Stimulated activated CD8-positive, alpha-beta memory T cell treated with anti-CD3 and anti-CD28 coated beads, Interleukin-15, amount 100 ng/mL, for 1 hour (primary cell): ENCODE measurements at places on chromosomes 1 and 21.

- DNase-seq = no peak
Observed at GRCh38 chr1:16116625-16117024, 39.2 kb downstream of the EPHA2 start.

- no peak for DNase-seq
Observed at GRCh38 chr1:198701250-198701649, 62.4 kb downstream of the PTPRC start.

DNA sequence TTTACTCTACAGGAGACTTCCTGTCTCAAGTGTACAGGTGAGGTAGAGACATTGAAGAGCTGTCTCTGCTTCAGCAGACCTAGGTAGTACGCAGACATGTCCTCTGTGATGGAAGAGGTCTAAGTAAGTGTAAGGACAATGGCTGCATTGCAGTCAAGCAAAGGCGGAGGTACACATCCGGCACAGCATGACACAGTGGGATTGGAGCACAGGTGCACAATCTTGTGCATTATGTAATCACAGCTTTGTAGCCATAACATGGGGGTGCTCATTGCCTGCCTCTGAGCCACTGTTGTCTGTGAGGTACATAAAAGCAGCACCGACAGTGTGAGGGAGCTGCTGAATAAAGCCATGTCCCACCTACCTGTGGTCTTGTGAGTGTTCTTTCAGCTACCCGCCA, 66.4 kb upstream of the CCDC190 start:
- DNase-seq = no peak

GRCh38 chr1:47180603-47181094, 9.2 kb downstream of the PDZK1IP1 start:
- no peak for DNase-seq

DNA sequence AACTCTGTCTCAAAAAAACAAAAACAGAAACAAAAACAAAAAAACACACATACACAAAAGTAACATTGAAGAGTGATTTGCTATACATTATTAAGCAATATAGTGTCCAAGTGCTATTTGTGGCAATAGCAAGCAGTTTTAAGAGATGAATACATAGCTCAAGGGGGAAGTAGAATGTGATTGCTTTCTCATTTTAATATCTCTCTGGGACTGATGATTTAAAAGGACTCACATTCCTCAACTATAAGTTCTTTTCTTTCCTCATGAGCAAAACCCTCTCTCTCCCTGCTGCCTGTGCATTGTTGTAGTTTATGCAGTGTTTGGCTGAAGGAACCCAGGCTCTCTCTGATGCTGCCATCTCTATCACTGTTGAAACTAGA, 47.0 kb upstream of the CSF1 start:
- DNase-seq = no peak

DNA sequence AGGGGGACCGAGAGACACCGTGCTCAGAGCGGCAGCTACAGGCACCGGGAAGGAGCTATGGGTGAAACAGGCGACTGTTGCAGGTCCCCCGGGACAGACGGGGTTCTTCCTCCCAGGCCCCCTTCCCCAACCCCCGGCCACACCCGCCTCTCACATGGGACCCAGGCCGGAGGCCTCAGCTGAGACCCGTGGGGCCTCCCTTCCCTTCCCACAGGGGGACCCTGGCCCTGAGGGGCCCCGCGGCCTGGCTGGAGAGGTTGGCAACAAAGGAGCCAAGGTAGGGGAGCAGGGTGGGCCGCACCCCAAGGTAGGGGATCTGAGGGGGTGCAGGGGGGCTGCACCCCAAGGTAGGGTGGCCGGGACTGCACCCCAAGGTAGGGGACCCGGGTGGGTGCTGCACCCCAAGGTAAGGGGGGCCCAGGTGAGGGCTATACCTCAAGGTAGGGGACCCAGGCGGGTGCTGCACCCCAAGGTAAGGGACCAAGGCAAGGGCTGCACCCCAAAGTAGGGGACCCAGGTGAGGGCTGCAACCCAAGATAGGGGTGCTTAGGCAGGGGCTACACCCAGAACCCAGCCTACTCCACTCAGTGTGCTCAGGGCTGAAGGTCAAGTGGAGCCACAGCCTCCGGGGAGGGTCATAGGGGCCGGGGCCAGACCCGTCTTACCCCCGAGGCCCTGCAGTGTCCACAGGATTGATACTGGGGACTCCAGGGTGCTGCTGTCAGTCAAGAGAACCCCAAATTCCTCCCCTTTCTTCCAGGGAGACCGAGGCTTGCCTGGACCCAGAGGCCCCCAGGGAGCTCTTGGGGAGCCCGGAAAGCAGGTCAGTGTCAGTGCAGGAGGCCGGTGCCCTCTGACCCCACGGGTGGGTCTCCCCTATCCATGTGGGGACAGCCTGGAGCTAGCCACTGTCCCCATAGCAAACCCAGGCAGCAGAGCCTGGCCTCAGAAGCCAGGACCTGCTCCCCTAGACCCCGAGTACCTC, 22.7 kb downstream of the COL6A2 start:
- no peak for DNase-seq

- DNase-seq = no peak
Observed at GRCh38 chr1:88890791-88891317, 513 bp downstream of the GTF2B start.

GRCh38 chr21:37478794-37479193, 112.2 kb downstream of the DYRK1A start:
- DNase-seq = no peak

- DNase-seq = no peak
Observed at GRCh38 chr1:204313675-204314074, 46.1 kb downstream of the PLEKHA6 start.

DNA sequence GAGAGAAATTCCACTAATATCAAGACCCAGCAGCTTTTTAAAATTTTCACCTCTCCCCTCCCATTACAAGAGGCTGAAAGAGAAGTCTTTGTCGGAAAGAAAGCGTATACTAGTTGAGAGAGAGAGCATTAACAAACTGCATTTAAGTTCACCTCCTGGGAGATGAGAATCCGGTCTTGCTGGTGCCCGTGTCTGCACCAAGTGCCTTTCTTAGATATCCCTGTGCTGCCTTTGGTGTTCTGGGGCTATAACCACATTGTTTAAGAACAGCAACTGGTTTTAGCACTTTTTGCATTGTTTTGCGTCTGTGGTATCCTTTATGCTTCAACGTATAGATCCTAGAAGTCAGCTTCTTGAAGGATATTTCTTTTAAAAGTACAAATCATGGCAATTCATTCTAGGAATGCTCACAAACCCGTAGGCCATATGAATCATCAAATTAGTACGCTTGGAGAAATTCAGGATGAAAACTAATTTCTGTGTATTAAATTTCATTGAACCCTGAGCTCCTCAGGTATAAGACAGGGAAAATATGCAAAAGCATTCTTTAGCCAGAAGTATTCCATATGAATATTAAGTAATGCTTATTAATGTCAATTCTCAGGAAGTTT, 3.4 kb upstream of the RPE65 start:
- no peak for DNase-seq

- no peak for DNase-seq
Observed at GRCh38 chr1:209720326-209720725, 15.7 kb downstream of the HSD11B1 start.

DNA sequence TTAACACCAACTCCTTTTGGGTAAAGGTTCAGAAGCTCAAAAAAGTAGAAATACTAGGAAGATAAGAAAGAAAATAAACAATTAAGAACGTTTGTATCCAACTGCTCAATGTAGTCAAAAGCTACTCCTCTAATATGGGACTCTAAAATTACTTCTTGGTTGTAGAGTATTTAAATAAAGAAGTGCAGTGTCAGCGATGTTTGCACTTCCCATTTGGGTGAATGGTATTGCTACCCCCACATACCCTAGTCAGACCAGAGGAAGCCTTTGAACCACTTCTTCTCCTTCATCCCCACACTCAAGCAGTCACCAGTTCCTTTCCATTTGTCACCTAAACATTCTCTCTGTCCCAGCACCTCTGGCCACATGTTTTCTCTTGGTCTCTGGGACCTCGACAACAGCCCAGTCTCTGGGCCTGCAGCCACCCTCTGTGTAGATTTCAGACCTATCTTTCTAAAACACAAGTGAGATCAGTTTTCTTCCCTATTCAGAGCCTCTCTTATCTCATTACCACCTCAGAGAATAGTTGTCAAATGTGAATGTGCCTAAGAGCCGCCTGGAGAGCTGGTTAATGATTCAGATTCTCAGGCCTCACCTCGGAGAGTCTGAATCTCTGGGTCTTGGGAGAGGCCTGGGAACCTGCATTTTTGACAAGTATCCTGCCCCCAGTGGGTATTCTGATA, 109.8 kb downstream of the OMA1 start:
- DNase-seq = no peak

DNA sequence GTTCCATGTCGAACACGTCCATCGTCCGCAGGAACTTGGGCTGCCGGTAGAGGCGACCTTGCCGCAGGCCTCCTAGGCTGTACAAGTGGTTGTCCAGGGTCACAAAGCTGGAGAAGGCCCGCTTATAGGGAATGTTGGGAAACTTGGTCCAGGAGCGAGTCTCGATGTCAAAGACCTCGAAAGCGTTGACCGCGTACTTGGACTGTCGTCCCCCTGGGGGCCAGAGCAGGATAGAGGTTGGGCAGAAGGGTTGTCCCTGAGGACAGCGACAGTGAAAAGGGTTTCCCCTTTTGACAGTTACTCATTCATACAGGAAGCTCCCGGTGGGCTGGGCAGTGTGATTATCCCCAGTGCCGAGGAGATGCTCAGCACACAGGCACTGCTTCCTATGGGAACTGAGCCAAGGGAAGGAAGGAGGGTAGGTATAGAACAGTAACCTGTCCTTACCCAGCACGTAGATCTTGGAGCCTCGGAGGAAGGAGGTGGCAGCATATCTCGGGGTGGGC, 17.5 kb downstream of the KLHDC8A start:
- DNase-seq = no peak
